T-helper 17 cell (primary cell): ENCODE measurements at places on chromosomes 3 and 15. TPM values are rescaled to one million over a fixed set of nuclear protein-coding genes. Genes with fewer than 3 reads are reported as not detected.

PPIB gene
- total RNA-seq: 208 TPM

OR5K2 gene
- not detected for total RNA-seq

CLDN1 gene
- total RNA-seq: not detected

DPPA4 gene
- not detected for total RNA-seq

CHL1 gene
- 0.97 TPM for total RNA-seq

CHRNA3 gene
- not detected for total RNA-seq

TGM5 gene
- total RNA-seq: not detected

DNA sequence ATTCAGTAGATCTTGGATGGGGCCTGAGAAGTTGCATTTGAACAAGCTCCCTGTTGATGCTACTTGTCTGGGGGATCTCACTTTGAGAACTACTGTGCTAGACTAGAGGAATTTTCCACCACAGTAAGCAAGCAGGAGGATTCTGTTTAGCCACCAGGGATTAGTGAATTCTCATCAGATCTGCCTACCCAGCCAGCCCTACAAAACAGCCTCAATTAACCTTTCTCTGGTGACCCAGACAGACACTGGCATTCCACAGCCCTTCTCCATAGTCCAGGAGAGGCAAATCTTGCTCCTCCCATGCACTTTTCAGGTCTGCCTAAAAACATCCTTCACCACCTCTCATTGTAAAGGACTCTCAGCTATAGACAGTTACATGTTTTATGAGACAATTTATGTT, 16.7 kb upstream of the MYH15 start:
- H3K27ac ChIP-seq: no peak overlapping the region
- DNase-seq: no peak
- no peaks in the 10 kb centered on the region for H3K36me3 ChIP-seq
- no peak overlapping the region for H3K4me3 ChIP-seq
- H3K27me3 ChIP-seq: peaks cover 14% of the 10 kb centered on the region

DNA sequence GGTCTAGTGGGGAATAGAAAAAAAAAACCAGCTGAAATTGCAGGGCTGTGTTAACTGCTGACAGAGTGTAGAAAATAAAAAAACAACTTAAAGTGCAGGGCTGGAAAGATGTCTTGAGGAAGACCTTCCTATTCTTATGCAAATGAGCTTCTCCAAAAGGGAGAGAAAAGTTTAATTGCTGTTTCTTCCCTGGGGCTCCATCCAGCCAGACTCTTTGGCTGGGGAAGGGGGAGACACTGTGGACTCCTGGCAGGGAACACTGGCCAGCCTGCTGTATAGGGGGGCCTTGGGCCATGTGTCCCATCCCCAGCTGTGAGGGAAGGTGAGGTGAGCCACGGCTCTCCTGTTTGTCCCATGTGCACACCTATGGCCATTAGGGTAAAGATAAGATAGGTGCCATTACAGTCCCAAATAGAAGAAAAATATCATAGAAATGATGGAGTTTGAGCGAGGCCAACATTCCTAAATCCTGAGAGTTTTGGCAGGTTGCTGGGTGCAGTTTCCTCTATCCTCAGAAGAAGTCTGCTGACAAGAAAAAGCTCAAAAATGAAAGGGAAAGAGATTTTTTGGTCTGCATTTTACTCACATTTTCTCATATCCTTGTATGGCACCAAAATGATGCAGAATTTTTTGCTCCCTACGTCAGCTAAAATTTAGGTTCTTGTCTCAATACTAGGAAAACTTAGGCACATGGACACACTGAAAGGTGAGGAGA, 901.7 kb downstream of the PLOD2 start:
- no peak overlapping the region for H3K4me3 ChIP-seq
- H3K36me3 ChIP-seq: no peaks in the 10 kb centered on the region
- no peak for DNase-seq
- H3K27me3 ChIP-seq: no peaks in the 10 kb centered on the region

- peaks cover 20% of the 10 kb centered on the region for H3K27me3 ChIP-seq
- no peak overlapping the region for H3K27ac ChIP-seq
- peaks cover 2% of the 10 kb centered on the region for H3K4me1 ChIP-seq
- H3K4me3 ChIP-seq: no peak overlapping the region
- no peak for DNase-seq
Observed at GRCh38 chr15:35723852-35724251, 177.9 kb upstream of the DPH6 start.

GRCh38 chr15:91711384-91712033, 142.0 kb upstream of the SLCO3A1 start:
- no peak overlapping the region for H3K27ac ChIP-seq
- no peak overlapping the region for H3K4me3 ChIP-seq
- H3K27me3 ChIP-seq: peaks cover 50% of the 10 kb centered on the region
- DNase-seq: no peak
- no peaks in the 10 kb centered on the region for H3K36me3 ChIP-seq
- peaks cover 6% of the 10 kb centered on the region for H3K4me1 ChIP-seq

GRCh38 chr3:195522254-195523023, 20.7 kb downstream of the PPP1R2 start:
- no peaks in the 10 kb centered on the region for H3K27me3 ChIP-seq
- no peak for DNase-seq
- peak overlapping the region; percentile 95 for H3K27ac ChIP-seq
- peaks cover 31% of the 10 kb centered on the region for H3K4me1 ChIP-seq
- H3K4me3 ChIP-seq: no peak overlapping the region

DNA sequence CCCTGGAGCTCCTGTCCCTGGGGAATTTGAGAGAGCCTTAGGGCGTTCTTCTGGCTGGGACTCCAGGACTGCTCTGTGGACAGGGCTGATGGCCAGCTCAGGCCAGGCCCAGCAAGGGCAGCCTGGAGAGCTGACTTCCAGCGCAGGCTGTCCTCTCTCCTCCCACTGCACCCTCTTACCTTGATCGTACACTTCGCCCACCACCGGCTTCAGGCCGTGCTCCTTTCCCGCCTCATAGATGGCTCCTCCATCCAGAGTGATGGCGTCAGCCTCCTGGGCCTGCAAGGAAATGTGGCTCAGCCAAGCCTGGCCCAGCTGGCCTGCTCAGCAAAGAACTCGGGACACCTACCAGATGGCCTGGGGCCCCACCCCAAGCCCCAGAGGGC, 3.1 kb downstream of the MELTF start:
- no peak overlapping the region for H3K27ac ChIP-seq
- H3K36me3 ChIP-seq: no peaks in the 10 kb centered on the region
- peaks cover 14% of the 10 kb centered on the region for H3K27me3 ChIP-seq
- no peak overlapping the region for H3K4me3 ChIP-seq

GRCh38 chr15:69743091-69743490, 290.5 kb downstream of the RPLP1 start:
- peaks cover 23% of the 10 kb centered on the region for H3K4me1 ChIP-seq
- no peak for DNase-seq
- no peaks in the 10 kb centered on the region for H3K36me3 ChIP-seq

GRCh38 chr15:43168192-43169107, 16.8 kb upstream of the CCNDBP1 start:
- no peak overlapping the region for H3K4me3 ChIP-seq
- no peak overlapping the region for H3K27ac ChIP-seq
- DNase-seq: no peak
- peaks cover 6% of the 10 kb centered on the region for H3K36me3 ChIP-seq
- no peaks in the 10 kb centered on the region for H3K4me1 ChIP-seq

GRCh38 chr15:100254691-100255090, 87.1 kb downstream of the ADAMTS17 start:
- no peak overlapping the region for H3K27ac ChIP-seq
- DNase-seq: no peak
- no peaks in the 10 kb centered on the region for H3K27me3 ChIP-seq
- peaks cover 9% of the 10 kb centered on the region for H3K36me3 ChIP-seq
- H3K4me3 ChIP-seq: no peak overlapping the region
- no peaks in the 10 kb centered on the region for H3K4me1 ChIP-seq

DNA sequence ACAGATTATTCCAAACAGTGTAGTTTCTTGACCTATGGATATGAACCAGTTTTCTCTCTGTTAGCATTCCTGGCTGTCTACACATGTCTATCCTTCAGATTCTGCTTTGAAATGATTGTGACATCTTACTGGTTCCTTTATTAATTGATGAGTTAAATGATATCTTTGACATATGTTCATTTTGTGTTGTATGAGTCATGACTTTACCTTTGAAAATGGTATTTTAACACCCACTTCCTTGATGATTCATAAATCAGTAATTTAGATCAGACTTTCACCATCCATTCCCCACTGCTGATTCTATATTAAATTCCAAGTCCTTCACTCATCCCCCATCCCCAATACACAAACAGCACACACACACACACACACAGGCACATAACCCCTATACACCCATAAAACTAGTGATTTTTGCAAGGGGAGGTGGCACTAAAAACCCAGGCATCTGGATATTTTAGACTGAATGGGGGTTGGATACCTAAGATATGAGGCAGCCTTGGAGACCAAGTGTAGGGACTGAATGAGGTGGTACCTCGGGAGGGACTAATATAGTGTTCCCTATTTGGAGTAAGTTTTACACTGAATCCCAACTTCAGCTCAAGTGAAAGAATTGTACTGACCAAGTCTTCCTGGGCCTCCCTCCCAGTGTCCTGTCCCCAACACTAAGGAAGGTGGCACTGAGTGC, 9.7 kb downstream of the CCK start:
- no peak overlapping the region for H3K27ac ChIP-seq
- peaks cover 61% of the 10 kb centered on the region for H3K27me3 ChIP-seq
- no peak overlapping the region for H3K4me3 ChIP-seq
- H3K4me1 ChIP-seq: no peaks in the 10 kb centered on the region

DNA sequence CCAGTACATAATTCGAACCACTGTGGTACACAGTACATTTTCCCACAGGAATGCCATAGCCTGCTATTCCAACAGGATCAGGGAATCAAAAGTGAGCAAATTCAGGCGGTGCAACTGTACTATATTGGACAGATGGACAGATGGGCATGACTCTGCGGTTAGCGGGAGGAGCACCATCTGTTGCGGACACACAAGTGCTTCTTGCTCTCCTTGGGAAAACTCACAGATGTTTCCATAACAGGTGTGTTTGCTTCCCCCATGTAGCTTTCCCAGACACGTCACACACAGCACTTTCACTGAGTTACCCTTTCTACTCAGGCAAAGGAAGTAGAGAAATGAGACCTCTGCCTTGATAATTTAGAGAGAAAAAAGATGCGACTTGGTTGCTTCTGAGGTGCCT, 325.1 kb upstream of the THBS1 start:
- H3K4me1 ChIP-seq: peaks cover 1% of the 10 kb centered on the region
- H3K4me3 ChIP-seq: no peak overlapping the region
- peaks cover 21% of the 10 kb centered on the region for H3K27me3 ChIP-seq
- DNase-seq: no peak

DNA sequence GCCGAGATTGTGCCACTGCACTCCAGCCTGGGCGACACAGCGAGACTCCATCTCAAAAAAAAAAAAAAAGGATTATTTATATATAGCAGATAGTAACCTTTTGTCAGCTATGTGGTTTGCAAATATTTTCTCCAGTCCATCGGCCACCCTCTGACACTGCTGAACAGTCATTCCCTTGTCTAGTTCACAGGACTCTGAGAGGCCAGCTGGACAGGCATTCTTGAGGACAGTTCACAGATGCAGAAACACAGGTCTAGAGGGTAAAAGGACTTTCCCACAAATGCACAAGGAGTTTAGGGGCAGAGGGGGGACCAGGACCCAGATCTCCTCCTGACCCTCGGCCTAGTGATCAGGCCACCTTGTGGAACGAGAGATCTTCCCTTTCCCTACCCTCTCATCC, 7.5 kb upstream of the TMEM40 start:
- H3K27ac ChIP-seq: no peak overlapping the region
- H3K36me3 ChIP-seq: no peaks in the 10 kb centered on the region
- no peak overlapping the region for H3K4me3 ChIP-seq
- H3K4me1 ChIP-seq: no peaks in the 10 kb centered on the region
- H3K27me3 ChIP-seq: peaks cover 16% of the 10 kb centered on the region

DNA sequence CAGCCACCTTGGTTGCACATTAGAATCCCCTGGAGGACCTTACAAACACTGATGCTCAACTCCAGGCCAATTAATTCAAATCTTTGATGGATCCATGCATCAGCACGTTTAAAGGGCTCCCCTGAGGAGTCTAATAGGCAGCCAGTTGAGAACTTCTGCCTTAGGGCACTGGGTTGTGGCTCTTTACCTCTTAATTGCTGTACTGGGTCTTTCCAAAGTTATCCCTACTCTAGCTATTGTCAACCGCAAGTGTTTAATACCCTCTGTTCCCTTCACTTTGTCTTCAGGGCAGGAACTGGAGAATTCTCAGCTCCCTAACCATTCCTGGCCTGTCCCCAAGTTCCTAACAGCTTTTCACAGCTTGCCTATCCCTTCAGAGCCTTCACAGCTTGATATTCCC, 15.0 kb upstream of the FAM174B start:
- H3K27me3 ChIP-seq: peaks cover 30% of the 10 kb centered on the region
- no peak overlapping the region for H3K4me3 ChIP-seq
- peaks cover 2% of the 10 kb centered on the region for H3K36me3 ChIP-seq
- H3K27ac ChIP-seq: no peak overlapping the region
- peaks cover 2% of the 10 kb centered on the region for H3K4me1 ChIP-seq

DNA sequence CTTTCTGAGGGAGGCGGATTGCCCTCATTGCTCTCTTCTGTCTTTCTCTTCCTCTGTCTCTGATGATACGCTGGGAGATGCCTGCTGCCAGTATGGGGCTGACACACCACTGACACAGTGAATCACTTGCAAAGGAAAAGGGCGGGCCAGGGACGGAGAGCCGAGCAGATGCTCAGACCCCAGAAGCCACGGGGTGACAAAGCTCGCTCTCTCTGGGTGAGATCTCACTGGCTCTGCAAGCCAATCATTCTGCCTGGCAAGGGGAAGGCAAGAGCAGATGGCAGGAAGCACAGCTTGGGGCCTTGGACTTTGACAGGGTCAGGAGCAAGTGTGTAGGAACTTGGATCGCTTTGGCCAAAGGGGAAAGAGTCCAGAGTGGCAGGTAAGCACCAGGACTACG, 198.7 kb downstream of the NTRK3 start:
- H3K36me3 ChIP-seq: no peaks in the 10 kb centered on the region
- peaks cover 10% of the 10 kb centered on the region for H3K27me3 ChIP-seq

DNA sequence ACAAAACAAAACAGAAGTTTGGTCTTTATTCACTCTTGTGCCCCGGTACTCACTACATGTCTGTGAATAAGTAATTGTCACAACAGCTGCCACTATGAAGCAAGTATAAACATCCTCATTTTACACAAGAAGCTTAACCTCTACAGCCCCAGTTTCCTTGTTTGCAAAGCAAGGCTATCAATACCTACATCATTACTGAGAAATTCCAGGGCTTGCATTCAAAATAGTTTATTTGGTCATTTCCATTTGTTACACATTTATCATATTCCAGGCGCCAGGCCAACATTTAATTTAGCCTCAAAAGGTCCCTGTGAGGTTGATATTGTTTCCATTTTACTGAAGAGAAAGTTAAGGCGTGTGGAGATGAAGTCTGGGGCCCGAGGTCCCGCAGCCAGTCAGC, 161.4 kb upstream of the LRTM1 start:
- no peaks in the 10 kb centered on the region for H3K4me1 ChIP-seq
- no peak for DNase-seq
- no peak overlapping the region for H3K27ac ChIP-seq
- no peak overlapping the region for H3K4me3 ChIP-seq
